ENCODE measurements at places on chromosomes 13 and 19. TPM values are rescaled to one million over a fixed set of nuclear protein-coding genes. Genes with fewer than 3 reads are reported as not detected.

Gene ZNF677
- total RNA-seq: 0.34 TPM

Gene COL5A3
- total RNA-seq: 0.15 TPM

Gene ATP4A
- total RNA-seq: 0.27 TPM

Gene ZNF91
- total RNA-seq: 12.3 TPM

Gene ZSCAN5A
- total RNA-seq: 9.2 TPM

Gene CACNG6
- total RNA-seq: 0.15 TPM

DNA sequence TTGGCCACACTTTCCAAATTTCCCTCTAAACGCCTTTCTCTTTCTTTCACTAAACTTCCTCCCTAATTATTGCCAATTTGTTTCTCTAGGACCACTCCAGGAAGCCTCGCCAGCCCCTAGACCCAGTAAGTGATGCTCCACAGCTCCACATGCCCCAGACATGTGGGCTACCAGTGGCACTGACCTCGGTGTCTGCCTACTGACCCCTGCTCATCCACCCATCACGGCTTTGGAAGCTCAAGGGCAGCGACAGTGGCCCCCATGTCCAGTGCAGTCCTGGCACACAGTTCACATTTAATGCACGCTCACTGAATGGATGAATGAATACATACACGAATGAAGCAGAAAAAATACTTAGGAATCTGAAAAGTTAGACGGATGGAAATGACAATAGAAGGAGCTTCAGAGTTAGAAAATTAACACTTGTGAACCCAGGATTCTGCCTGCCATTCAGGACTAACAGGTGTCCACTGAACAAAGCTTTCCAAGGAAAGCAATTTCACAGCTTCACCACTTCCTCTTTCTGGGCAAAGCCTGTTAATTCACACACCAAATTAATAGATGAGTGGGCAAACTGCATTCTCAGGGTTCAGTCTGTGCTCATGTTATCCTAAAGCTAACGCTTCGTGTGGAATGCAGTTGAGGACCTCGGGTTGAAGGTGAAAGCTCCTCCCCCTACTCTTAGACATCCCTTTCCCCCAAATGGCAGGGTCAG is 50.9 kb downstream of the CCDC70 start:
- H3K4me1 ChIP-seq: no peaks in the 10 kb centered on the region
- H3K36me3 ChIP-seq: no peaks in the 10 kb centered on the region
- H3K27me3 ChIP-seq: no peaks in the 10 kb centered on the region
- DNase-seq: no peak
- no peak overlapping the region for H3K4me3 ChIP-seq
- no peak overlapping the region for H3K27ac ChIP-seq

DNA sequence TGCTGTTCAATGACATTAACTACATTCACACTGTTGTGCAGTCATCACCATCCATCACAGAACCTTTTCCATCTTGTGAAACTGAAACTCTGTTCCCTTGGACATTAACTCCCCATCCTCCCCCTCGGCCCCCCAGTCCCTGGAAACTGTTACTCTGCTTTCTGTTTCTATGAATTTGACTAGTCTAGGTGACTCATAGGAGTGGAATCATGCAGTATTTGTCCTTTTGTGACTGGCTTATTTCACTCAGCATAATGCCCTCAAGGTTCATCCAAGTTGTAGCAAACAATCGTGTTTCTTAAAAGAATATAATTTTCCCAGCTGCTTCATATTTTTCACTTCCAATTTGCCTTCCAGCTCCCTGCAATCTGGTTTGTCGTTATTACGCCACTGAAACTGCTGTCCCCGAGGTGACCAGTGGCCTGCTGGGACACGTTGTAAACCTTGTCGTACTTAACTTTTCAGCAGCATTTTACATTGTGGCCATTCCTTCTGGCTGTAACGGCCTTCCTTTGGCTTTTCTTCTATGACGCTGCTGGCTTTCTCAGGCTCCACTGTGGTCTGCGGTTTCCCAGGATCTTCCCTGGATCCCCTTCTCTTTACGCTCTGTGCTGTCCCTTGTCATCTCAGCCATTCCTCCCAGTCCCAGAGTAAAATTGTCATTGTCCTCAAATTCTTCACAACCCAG is 74.0 kb downstream of the DHRS12 start:
- H3K4me3 ChIP-seq: no peak overlapping the region
- H3K4me1 ChIP-seq: no peaks in the 10 kb centered on the region
- H3K27ac ChIP-seq: no peak overlapping the region

DNA sequence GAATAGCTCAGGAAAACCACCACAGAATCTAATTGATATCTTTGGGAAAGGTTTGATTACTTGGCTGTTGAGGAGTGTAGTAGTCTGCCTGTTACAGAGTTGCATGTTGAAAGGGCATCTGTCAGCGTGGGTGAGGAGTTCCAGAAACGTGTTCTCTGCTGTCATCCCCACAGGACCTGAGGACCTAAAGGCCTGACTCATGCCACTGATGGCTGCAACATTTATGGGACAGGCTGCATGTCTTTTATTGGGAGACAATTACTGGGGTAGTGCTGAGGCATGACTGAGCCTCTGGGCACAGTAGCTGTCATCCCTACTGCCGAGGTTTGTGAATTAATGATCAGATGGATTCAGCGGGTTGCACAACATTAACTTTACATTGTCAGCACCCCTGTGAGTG is 525.9 kb downstream of the GPC6 start:
- no peak overlapping the region for H3K27ac ChIP-seq
- no peaks in the 10 kb centered on the region for H3K36me3 ChIP-seq
- DNase-seq: no peak
- no peak overlapping the region for H3K4me3 ChIP-seq
- no peaks in the 10 kb centered on the region for H3K4me1 ChIP-seq

DNA sequence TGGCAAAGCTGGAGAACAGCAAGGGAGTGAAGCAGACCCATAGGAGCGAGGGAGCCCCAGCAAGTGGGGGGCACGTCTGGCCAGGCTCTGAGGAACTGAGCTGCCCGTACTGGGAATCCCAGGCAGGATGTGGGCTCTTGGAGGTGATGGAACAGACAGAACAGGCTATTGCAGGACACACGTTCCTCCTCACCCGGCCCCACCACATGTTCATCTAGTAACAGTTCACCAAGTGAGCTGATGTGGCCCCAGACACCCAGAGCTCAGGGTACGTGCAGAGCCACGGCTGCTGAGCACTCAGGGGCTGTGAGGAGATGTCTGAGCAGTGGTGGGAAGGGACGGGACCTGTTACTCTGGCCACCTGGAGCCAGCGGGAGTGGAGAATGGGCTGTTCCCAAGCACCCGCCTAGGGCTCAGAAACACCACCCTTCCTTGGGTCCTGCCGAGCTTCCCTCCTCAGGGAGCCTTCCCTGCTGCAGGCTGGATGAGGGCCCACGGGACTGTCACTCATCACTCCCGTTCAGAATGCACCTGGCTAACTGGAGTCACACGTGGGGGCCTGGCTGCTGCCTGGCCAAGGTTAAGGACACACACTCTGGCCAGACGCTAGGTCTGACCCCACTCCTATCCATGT is 18.4 kb downstream of the ELL start:
- no peaks in the 10 kb centered on the region for H3K27me3 ChIP-seq
- H3K4me3 ChIP-seq: no peak overlapping the region
- peaks cover 18% of the 10 kb centered on the region for H3K4me1 ChIP-seq
- DNase-seq: no peak
- no peaks in the 10 kb centered on the region for H3K36me3 ChIP-seq

DNA sequence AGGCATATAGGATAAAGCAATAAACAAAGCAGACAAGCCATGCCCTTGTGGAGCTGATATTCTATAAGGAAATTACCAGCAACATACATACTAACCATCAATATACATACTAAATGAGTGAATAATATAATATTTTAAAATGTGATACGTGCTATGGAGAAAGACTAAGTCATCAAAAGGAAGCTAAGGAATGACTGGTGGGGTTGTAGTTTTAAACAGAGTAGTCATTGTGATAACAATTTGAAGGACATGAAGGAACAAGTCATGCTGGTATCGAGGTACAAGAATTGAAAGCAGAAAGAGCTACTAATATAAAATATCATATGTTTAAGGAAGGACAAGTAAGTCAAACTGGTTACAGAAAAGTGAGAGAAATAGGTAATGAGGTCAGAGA is 894.9 kb upstream of the PCDH9 start:
- no peak for DNase-seq
- H3K4me1 ChIP-seq: no peaks in the 10 kb centered on the region
- no peak overlapping the region for H3K4me3 ChIP-seq
- H3K27ac ChIP-seq: no peak overlapping the region
- H3K36me3 ChIP-seq: no peaks in the 10 kb centered on the region

- H3K27ac ChIP-seq: no peak overlapping the region
- H3K4me1 ChIP-seq: no peaks in the 10 kb centered on the region
- no peak for DNase-seq
- H3K36me3 ChIP-seq: no peaks in the 10 kb centered on the region
- no peak overlapping the region for H3K4me3 ChIP-seq
Measured at GRCh38 chr13:48411147-48411794, 1.6 kb downstream of the LPAR6 start.

DNA sequence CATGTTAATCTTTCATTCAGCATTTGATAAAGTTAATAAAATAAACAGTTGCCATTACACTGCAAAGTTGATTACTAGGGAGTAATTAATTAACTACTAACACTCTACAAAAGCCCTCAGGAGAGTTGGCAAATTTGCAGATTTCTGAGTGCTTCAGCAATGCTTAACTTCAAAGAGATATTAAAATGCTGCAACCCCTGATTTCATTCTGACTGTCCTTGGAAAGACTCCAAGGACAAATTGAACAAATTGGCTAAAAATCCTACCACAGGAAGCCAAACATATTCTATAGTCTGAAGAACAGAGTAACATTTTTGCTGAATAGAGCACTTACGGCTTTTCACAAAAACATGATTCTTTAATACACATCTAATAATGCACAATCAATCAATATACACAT is 1543.0 kb downstream of the SLITRK5 start:
- DNase-seq: no peak
- no peak overlapping the region for H3K4me3 ChIP-seq
- H3K27ac ChIP-seq: no peak overlapping the region
- H3K4me1 ChIP-seq: no peaks in the 10 kb centered on the region
- no peaks in the 10 kb centered on the region for H3K27me3 ChIP-seq
- no peaks in the 10 kb centered on the region for H3K36me3 ChIP-seq

DNA sequence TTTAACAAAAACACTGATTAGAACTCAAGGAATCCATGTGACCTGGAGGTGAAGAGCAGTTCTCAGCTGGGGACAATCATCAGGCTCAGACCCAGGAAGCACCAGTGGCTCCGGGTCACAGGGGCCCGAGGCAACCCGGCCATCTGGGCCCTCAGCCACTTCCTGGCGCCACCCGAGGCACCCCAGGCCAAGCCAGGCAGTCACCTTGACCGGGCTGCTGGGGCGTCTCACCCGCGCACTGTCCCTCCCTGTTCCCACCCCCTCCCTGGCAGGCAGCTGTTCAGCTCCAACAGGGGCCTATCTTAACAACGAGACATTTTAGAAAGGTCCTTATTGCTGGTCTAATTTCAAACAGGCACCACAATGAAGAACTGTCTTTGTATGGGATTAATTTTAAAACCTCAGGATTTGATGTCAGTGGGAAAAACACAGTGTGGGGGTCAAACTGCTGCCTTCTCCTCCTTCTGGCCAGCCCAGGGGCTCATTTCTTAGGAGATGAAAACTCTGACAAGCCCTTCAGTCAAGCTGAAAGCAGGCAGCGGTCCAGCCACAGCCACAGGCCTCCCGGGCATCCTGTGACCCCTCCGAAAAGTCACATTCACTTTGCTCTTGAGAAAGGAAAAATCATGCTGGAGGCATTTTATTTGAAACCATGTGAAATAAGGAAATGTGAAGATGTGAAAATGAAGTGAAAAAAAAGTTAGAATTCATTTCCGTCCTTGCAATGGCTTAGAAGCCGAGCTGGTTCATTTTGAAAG is 83.3 kb downstream of the KCTD15 start:
- no peaks in the 10 kb centered on the region for H3K4me1 ChIP-seq
- DNase-seq: no peak
- no peak overlapping the region for H3K4me3 ChIP-seq

- no peaks in the 10 kb centered on the region for H3K36me3 ChIP-seq
- H3K27ac ChIP-seq: no peak overlapping the region
- H3K4me3 ChIP-seq: no peak overlapping the region
- no peak for DNase-seq
Measured at GRCh38 chr13:98500963-98501421, 75.9 kb downstream of the STK24 start.

Measured in HCT116 (cell line).